GM20000 (cell line): ENCODE measurements at places on chromosomes 1 and 21.

- no peak for DNase-seq
These were observed 1.9 kb upstream of the PRMT2 start for GRCh38 chr21:46633566-46633965.

GRCh38 chr1:170402476-170403311, 129.3 kb upstream of the GORAB start:
- no peak for DNase-seq

- DNase-seq: no peak
These were observed 10.3 kb downstream of the KDF1 start for GRCh38 chr1:26949926-26950319.

- DNase-seq: no peak
These were observed 5.7 kb downstream of the LGR6 start for GRCh38 chr1:202199040-202199889.

- no peak for DNase-seq
These were observed 189.5 kb upstream of the GREM2 start for GRCh38 chr1:240801442-240801841.

GRCh38 chr1:53416269-53416813, 42.9 kb upstream of the DMRTB1 start:
- DNase-seq: no peak

DNA sequence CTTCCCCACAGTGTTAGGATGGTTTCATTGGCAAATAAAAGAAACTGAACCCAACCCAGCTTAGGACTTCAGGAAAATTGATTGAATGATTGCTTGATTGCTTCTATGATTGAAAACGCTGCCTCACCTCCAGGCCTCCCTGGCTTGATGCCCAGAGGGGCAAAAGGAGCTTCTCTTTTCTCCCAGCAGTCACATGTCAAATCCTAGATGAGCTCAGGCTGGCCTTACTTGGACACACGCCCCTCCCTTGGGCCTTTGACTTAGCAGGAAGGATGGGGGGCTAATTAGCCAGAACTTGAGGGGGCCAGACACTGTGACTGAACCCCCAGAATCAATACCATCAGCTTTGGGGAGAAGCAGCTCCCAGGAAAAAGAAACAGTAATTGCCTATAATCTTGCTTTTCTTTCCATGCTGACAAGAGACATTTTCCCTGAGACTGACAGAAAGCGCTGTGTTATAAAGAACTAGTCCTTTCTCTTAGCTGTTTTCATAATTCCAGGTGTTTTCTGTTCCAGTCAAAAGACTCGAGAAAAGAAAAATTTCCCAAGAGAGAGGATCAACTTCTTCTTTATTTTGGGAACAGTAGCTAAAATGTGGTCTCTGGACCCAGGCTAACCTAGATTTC, 50.8 kb upstream of the ATP5PO start:
- no peak for DNase-seq

DNA sequence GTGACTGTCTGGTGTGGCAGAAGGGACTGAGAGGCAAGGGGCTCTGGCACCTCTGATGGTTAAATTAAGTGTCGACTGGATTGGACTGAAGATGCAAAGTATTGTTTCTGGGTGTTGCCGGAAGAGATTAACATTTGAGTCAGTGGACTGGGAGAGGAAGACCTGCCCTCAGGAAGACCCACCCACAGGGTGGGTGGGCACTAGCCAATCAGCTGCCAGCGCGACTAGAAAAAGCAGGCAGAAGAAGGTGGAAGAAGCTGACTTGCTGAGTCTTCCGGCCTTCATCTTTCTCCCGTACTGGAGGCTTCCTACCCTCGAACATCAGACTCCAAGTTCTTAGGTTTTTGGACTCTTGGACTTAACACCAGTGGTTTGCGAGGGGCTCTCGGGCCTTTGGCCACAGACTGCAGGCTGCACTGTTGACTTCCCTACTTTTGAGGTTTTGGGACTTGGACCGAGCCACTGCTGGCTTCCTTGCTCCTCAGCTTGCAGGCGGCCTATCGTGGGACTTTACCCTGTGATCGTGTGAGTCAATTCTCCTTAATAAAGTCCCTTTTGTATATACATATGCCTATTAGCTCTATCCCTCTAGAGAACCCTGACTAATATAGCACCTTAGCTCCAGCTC, 79.6 kb downstream of the KAZN start:
- DNase-seq: no peak

DNA sequence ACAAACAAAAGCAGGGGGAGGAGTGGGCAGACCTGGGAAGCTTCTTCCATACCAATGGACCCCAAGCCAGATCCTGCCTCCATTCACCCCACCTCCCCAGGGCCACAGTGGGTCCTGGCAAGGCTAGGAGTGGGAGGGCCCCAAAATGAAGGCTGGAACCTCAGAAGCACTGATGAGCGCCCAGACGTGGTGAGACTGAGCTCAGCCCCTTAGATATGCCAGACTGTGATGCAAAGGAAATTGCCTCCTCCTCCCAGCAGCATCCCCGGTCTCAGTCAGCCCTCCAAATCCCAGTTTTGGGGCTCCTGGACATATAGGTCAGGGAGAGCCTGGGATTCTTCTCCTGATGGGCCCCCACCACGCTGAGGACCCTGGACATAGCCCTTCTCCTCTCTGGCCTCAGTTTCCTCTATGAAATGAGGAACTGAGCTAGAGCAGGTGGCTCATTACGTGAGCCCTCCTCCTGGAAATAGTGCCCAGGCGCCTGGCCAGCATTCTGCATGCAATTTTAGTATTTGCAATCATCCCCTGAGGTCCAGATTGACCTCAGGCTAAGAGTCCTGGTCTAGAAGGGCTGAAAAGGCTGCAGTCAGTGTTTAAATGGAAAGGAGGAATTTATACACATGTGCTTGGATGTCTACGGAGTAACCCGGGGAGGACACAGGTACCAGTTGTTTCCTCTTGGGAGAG, 33.5 kb downstream of the RHBG start:
- no peak for DNase-seq

GRCh38 chr21:36010801-36011200, 49.5 kb downstream of the SETD4 start:
- DNase-seq: no peak

- no peak for DNase-seq
These were observed 27.5 kb downstream of the INTS7 start for GRCh38 chr1:212007886-212008285.

DNA sequence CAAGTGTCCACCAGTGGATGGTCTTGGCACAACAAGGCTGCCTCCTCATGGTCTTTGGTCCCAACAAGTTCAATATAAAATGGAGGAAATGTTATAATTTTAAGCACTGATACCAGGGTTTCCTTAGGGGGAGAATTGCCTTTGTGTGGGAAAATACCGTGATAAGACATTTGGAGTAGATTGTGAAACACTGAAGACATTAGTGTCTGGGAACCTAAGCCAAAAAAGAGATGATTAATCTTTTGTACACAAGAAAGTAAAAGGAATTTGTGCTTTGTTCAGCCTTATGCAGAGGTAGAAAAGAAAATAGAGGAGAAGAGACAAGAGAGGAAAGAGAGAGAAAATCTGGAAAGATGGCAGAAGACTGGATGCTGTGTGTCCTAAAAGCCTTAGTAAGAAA, 36.1 kb downstream of the ST6GALNAC3 start:
- no peak for DNase-seq
